Lung (tissue), 17 donors: ENCODE measurements at places on chromosomes 3 and 15. TPM values are rescaled to one million over a fixed set of nuclear protein-coding genes. Genes with fewer than 3 reads are reported as not detected.

IL17RD gene
- total RNA-seq: 4.8 TPM

UBE2E2 gene
- total RNA-seq: 87.5 TPM

TUSC7 gene
- not detected for total RNA-seq

IGSF10 gene
- total RNA-seq: 62.9 TPM

GCNT3 gene
- total RNA-seq: 3.7 TPM

ZNF662 gene
- total RNA-seq: 22.7 TPM

RASGRF1 gene
- total RNA-seq: 20.4 TPM

TAMM41 gene
- total RNA-seq: 16.7 TPM

MUC4 gene
- 56.0 TPM for total RNA-seq

DHX30 gene
- 65.9 TPM for total RNA-seq

C3orf20 gene
- total RNA-seq: 0.14 TPM

TTLL13 gene
- total RNA-seq: 1.4 TPM

AQP9 gene
- total RNA-seq: 12.5 TPM

SCAANT1 gene
- not detected for total RNA-seq

GABRA5 gene
- not detected for total RNA-seq
